ENCODE measurements at places on chromosomes 4 and X.
A peak's percentile ranks its signal among the peaks of the same experiment; 100 is the strongest.

GRCh38 chrX:19793471-19793870 is 93.9 kb downstream of the SH3KBP1 start:
- no peak overlapping the region for H3K27ac ChIP-seq
- no peaks in the 10 kb centered on the region for H3K27me3 ChIP-seq
- H3K36me3 ChIP-seq = peaks cover 41% of the 10 kb centered on the region
- H3K4me1 ChIP-seq = peaks cover 54% of the 10 kb centered on the region
- H3K4me3 ChIP-seq = no peak overlapping the region
- no peak for DNase-seq

- H3K4me1 ChIP-seq = no peaks in the 10 kb centered on the region
- no peak for DNase-seq
- no peaks in the 10 kb centered on the region for H3K36me3 ChIP-seq
Measured at GRCh38 chr4:21002286-21002685, 302.0 kb downstream of the PACRGL start.

DNA sequence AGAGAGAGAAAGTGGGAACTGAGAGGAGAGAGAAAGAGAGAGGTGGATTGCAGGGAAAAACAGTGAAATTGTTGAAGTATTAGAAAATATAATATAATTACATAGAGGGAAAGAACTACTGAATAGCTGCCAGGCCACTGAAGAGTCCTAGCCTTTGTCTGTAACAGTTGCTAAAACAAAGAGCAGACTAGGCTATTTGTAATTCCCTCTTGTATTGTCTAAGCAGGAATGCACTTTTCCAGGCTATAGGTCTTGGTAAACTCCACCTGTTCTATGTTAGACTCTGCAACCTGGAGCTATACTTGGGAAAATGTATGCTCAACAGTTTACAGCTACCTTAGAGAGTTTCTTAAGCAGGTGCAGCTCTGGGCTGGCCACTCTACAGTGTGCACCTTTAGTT is 1063.3 kb downstream of the ADGRL3 start:
- no peaks in the 10 kb centered on the region for H3K4me1 ChIP-seq
- H3K27me3 ChIP-seq = no peaks in the 10 kb centered on the region
- no peak for DNase-seq
- H3K27ac ChIP-seq = no peak overlapping the region

- peaks cover 1% of the 10 kb centered on the region for H3K4me1 ChIP-seq
- H3K36me3 ChIP-seq = no peaks in the 10 kb centered on the region
- no peak overlapping the region for H3K4me3 ChIP-seq
- no peak overlapping the region for H3K27ac ChIP-seq
Measured at GRCh38 chr4:163666332-163666873, 171.9 kb downstream of the TMA16 start.

- no peaks in the 10 kb centered on the region for H3K27me3 ChIP-seq
- peaks cover 9% of the 10 kb centered on the region for H3K4me1 ChIP-seq
- H3K27ac ChIP-seq = no peak overlapping the region
- no peak for DNase-seq
- H3K4me3 ChIP-seq = no peak overlapping the region
Measured at GRCh38 chr4:185237175-185237574, 27.8 kb downstream of the SNX25 start.

- no peak for DNase-seq
- no peaks in the 10 kb centered on the region for H3K36me3 ChIP-seq
- no peak overlapping the region for H3K27ac ChIP-seq
- H3K4me1 ChIP-seq = no peaks in the 10 kb centered on the region
- no peaks in the 10 kb centered on the region for H3K27me3 ChIP-seq
Measured at GRCh38 chr4:41325901-41326300, 69.2 kb downstream of the UCHL1 start.

DNA sequence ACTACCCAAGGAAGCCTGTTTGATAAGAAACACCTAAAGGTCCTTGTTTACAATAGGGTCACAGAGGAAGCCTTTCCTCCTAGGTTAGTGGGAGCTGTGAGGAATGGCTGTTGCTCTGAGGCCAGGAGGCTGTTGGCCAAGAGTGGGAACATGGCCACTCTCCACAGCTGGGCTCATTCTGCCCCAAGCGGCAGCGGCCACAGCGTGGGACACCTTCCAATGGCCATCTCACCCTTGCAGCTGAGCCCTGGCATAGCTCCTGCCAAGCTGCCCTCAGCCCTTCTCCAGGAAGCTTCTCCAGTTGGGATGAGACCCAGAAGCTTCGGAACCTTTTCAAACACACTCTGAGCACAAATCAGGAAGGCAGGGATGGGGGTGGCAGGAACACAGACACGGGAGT is 111.8 kb upstream of the MAP3K15 start:
- no peak overlapping the region for H3K4me3 ChIP-seq
- H3K27ac ChIP-seq = peak overlapping the region; percentile 45
- no peak for DNase-seq
- peaks cover 46% of the 10 kb centered on the region for H3K4me1 ChIP-seq
- peaks cover 27% of the 10 kb centered on the region for H3K36me3 ChIP-seq

DNA sequence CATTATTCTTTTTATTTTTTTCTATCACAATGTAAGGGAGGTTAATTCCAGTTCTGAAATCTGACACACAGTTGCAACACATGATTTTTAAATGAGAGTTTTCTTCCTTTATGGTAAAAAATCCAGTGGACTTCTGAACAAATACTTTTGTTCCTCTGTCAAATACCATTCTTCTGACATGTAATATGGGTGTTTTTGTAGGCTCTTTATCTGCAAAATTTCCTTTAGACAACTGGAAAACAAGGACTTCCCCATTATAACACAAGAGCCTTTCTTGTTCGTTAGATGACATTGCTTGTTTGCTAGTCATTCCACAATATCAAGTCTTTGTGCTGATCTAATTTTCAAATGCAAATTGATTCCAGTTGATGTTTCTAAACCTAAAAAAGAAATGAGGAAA is 7.7 kb downstream of the FANCB start:
- H3K27ac ChIP-seq = no peak overlapping the region
- DNase-seq = no peak
- H3K4me3 ChIP-seq = no peak overlapping the region
- peaks cover 32% of the 10 kb centered on the region for H3K36me3 ChIP-seq

- peaks cover 10% of the 10 kb centered on the region for H3K36me3 ChIP-seq
- DNase-seq = peak; percentile 75
- H3K27me3 ChIP-seq = no peaks in the 10 kb centered on the region
Measured at GRCh38 chrX:48802089-48802904, 430 bp downstream of the HDAC6 start.

- H3K27me3 ChIP-seq = no peaks in the 10 kb centered on the region
- no peak overlapping the region for H3K4me3 ChIP-seq
- DNase-seq = no peak
- no peak overlapping the region for H3K27ac ChIP-seq
- no peaks in the 10 kb centered on the region for H3K36me3 ChIP-seq
Measured at GRCh38 chrX:7617994-7618393, 225.0 kb upstream of the VCX start.

GRCh38 chrX:70042399-70043371 is 7.1 kb downstream of the AWAT2 start:
- no peaks in the 10 kb centered on the region for H3K36me3 ChIP-seq
- H3K27ac ChIP-seq = no peak overlapping the region
- H3K4me3 ChIP-seq = no peak overlapping the region

GRCh38 chr4:189420572-189420971 is 520.1 kb upstream of the FRG1 start:
- no peak overlapping the region for H3K4me3 ChIP-seq
- no peak for DNase-seq
- no peaks in the 10 kb centered on the region for H3K4me1 ChIP-seq
- H3K27me3 ChIP-seq = no peaks in the 10 kb centered on the region

DNA sequence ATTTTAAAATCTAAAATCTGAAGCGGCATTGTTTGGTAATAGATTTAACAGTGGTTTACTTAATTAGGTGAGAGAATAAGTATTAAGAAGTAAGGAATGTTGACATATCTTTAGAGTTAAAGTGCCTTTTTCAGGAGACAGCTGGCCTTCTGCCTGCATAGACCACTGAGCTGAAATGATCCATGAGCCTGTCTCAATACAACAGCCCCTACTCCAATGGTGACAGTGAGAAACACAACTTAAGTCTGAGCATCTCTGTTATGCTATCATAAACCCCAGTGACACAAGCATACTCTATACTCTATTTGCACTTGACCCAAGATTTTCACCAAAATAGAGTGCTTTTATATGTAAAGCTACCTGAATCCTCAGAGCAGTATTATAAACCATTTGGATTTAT is 137.9 kb downstream of the GRIA2 start:
- H3K4me1 ChIP-seq = no peaks in the 10 kb centered on the region
- no peak for DNase-seq
- H3K36me3 ChIP-seq = no peaks in the 10 kb centered on the region
- H3K4me3 ChIP-seq = no peak overlapping the region
- no peaks in the 10 kb centered on the region for H3K27me3 ChIP-seq
- no peak overlapping the region for H3K27ac ChIP-seq

GRCh38 chr4:32884198-32884597 is 2164.0 kb downstream of the PCDH7 start:
- no peaks in the 10 kb centered on the region for H3K27me3 ChIP-seq
- H3K4me1 ChIP-seq = no peaks in the 10 kb centered on the region
- no peak overlapping the region for H3K4me3 ChIP-seq

GRCh38 chr4:150384249-150384648 is 197.7 kb upstream of the MAB21L2 start:
- no peaks in the 10 kb centered on the region for H3K27me3 ChIP-seq
- H3K36me3 ChIP-seq = no peaks in the 10 kb centered on the region
- no peaks in the 10 kb centered on the region for H3K4me1 ChIP-seq
- no peak overlapping the region for H3K27ac ChIP-seq

DNA sequence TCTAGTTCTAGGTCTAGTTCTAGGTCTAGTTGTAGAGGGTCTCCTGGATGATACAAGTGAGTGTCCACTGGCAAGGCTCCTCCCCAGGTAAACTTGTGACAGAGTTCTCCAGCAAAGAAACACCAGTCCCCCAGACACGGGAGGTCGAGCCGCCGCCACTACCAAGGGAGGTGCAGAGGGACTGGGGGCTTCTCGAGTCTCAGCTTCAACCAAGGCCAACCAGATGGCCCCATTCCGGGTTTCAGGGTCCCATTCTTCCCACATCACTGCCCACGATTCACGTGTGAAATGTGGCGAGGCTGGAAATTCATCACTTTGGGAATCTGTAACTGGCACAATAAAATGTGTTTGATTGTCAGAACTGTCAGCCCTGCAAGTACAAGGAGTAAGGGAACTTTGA is 37.5 kb downstream of the TKTL1 start:
- H3K36me3 ChIP-seq = no peaks in the 10 kb centered on the region
- H3K27ac ChIP-seq = no peak overlapping the region
- no peak overlapping the region for H3K4me3 ChIP-seq
- DNase-seq = no peak

DNA sequence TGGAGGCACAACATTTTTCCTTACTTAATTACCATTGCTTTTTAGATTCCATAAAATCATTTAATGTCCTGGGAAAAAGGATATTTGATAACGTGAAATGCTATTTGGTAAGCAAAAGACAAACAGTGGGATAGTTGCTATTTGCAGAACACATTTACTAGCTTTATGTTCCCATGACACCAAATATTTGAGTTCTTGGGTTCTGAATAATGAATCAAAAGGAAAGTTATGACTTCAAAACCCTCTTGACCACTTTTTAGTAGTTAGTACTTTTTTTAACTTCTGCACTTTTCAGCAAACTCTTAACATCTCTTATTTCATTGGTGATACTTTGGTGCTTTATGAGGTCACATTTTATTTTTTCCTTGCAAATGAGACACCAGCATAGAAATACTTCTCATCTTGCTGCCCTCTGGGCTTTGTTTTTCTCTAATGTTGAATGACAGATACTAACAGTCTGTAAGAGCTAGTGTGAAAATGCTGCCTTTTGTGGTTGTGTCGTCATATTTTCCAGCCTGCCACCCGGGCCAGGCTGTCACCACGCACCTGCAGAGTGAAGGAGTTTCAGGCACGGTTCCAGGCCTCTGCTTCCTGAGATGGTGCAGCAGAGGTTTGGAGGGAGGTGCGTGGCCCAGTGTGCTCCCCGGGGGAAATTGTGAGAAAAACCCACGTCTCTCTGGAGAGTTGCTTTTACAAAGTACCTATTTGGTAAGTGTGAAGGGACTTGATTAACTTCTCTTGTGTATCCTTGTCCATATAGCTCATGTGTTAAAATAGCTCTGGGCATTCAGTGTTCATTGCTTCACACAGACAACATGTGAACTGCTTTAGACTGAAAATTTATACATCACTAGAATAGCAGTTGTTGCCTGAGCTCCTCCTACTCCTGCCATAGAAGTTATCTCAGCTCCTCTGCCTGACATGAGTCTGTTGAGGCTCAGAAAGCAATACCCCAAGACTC is 34.7 kb downstream of the MSL3 start:
- no peaks in the 10 kb centered on the region for H3K36me3 ChIP-seq
- peak overlapping the region; percentile 80 for H3K27ac ChIP-seq
- peak overlapping the region; percentile 27 for H3K4me3 ChIP-seq
- peaks cover 18% of the 10 kb centered on the region for H3K4me1 ChIP-seq

DNA sequence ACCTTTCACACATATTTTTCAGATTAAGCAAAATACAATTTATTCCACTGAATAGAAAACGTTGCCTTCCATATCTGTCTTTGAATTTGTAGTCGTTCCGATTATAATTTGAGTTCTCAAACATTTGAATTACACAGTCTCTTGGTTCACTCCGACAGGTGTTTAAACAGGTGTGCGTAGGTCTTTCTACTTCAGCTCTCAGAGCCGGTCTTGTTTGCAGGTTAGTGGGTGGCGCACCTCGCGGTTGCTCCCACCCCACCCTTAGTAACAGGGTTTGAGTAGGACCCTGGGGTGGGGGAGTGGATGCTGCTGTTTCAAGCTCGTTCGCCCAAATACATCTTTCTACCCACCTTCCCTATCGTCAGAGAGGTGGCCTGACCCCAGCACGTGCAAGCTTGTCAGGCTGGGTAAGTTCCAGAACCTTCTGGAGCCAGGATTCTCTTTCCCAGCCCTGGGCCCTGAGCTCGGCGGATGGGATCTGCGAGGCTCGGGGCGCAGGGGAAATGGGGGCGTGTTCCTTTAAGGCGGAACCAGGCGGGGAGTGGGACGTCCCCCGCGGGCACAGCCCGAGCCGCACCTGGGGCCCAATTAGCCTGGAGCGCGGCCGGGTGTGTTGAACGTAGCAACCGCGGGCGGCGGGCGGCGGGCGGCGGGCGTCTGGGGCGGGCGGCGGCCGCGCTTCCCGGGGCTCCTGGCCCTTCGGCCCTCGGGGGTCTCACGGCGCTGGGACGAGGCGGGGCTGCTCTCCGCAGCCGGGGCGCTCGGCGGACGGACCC is at the start of gene FAM149A:
Gene FAM149A, plus strand, starts transcription at position 591 of the 776 bp plus-strand sequence.
- H3K27me3 ChIP-seq = peaks cover 50% of the 10 kb centered on the region
- no peak for DNase-seq
- no peak within 1 kb of the TSS for H3K27ac ChIP-seq
- H3K4me1 ChIP-seq = peaks cover 3% of the 10 kb centered on the region
- H3K36me3 ChIP-seq = no peaks in the 10 kb centered on the region

GRCh38 chrX:72313707-72314641 is 8.3 kb upstream of the CITED1 start:
- peaks cover 12% of the 10 kb centered on the region for H3K27me3 ChIP-seq
- H3K4me1 ChIP-seq = no peaks in the 10 kb centered on the region
- H3K4me3 ChIP-seq = no peak overlapping the region
- DNase-seq = no peak
- no peaks in the 10 kb centered on the region for H3K36me3 ChIP-seq

GRCh38 chr4:20017777-20018115 is 234.0 kb upstream of the SLIT2 start:
- H3K4me1 ChIP-seq = no peaks in the 10 kb centered on the region
- no peaks in the 10 kb centered on the region for H3K27me3 ChIP-seq

- H3K27ac ChIP-seq = no peak overlapping the region
- H3K36me3 ChIP-seq = no peaks in the 10 kb centered on the region
- no peak overlapping the region for H3K4me3 ChIP-seq
Measured at GRCh38 chrX:151825925-151826485, 86.7 kb upstream of the MAGEA4 start.

- H3K27me3 ChIP-seq = peaks cover 59% of the 10 kb centered on the region
- no peak for DNase-seq
- no peaks in the 10 kb centered on the region for H3K4me1 ChIP-seq
Measured at GRCh38 chrX:637660-638481, 7.3 kb downstream of the SHOX start.
